Liver (tissue), 10 donors: ENCODE measurements at places on chromosomes 7 and 10. TPM values are rescaled to one million over a fixed set of nuclear protein-coding genes. Genes with fewer than 3 reads are reported as not detected.

HOXA11 gene
- total RNA-seq, result not detected

UPK3B gene
- total RNA-seq, result 0.42 TPM

LRMDA gene
- 12.2 TPM for total RNA-seq

FBXL13 gene
- total RNA-seq, result 0.75 TPM

ENO4 gene
- 0.08 TPM for total RNA-seq

BCL7B gene
- total RNA-seq, result 13.2 TPM

ABCB1 gene
- 53.2 TPM for total RNA-seq

ACADSB gene
- 97.9 TPM for total RNA-seq

FAM180A gene
- 10.5 TPM for total RNA-seq

COBL gene
- 5.8 TPM for total RNA-seq

MYO3A gene
- total RNA-seq, result 0.33 TPM

IL6 gene
- not detected for total RNA-seq

LRRD1 gene
- not detected for total RNA-seq

CFAP70 gene
- 0.98 TPM for total RNA-seq

NIPSNAP2 gene
- total RNA-seq, result 20.4 TPM

DGKI gene
- total RNA-seq, result 0.33 TPM

NEUROD6 gene
- total RNA-seq, result not detected

FAM241B gene
- total RNA-seq, result 0.89 TPM

TNS3 gene
- 27.8 TPM for total RNA-seq

CALML3 gene
- total RNA-seq, result not detected

TMEM254 gene
- 10.0 TPM for total RNA-seq

ZNF277 gene
- total RNA-seq, result 16.9 TPM

ZFAND2A gene
- total RNA-seq, result 27.4 TPM

ZNF775 gene
- 0.33 TPM for total RNA-seq
